Activated naive CD4-positive, alpha-beta T cell treated with anti-CD3 and anti-CD28 coated beads for 36 hours (primary cell): ENCODE measurements at places on chromosomes 4 and X. TPM values are rescaled to one million over a fixed set of nuclear protein-coding genes. Genes with fewer than 3 reads are reported as not detected.

DNA sequence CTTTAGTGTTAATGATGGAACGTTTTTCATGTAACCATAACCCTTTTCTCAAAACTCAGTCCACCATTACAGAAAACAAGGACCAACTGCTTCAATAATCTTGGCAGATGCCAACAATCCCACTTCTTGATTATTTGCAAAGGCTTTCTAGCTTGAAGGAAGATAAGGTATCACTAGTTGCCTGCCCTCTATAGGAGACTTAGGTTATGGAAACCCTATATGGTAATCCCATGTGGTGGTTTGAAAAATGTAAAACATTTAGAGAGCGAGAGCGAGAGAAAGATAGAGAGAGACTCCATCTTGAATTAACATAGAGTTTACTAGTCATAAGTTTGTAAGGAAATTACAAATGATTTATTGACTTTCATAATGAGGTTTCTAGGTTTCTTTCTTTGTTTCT, 1627.5 kb upstream of the TENM3 start:
- no peaks in the 10 kb centered on the region for H3K36me3 ChIP-seq
- H3K27ac ChIP-seq: no peak overlapping the region
- no peak for DNase-seq
- H3K4me3 ChIP-seq: no peak overlapping the region
- H3K27me3 ChIP-seq: no peaks in the 10 kb centered on the region

DNA sequence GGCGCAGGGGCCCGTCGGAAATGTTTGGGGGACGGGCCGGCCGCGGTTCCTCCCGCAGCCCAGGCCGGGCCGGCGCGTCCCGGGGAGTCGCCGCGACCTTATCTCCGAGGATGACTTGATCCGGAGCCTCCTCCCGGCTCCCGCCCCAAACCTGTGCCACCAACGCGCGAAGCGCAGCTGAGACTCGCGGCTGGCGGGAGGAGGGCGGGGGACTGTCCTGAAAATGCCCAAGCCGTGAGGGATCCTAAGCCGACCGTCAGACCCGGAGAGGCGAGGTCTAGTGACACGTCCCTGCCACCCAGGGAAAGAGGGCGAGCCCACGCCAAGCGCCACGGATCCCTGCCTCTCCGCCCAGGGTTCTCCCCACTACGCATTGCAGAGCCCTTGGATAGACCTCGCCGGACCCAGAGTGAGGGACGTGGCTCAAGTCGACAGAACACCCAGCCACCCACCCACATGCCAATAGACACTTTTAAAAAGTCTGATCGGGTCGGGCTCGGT, 26.9 kb downstream of the UTP14A start:
- H3K36me3 ChIP-seq: no peaks in the 10 kb centered on the region
- DNase-seq: no peak
- H3K27ac ChIP-seq: no peak overlapping the region
- H3K4me3 ChIP-seq: no peak overlapping the region
- H3K4me1 ChIP-seq: peaks cover 5% of the 10 kb centered on the region

DNA sequence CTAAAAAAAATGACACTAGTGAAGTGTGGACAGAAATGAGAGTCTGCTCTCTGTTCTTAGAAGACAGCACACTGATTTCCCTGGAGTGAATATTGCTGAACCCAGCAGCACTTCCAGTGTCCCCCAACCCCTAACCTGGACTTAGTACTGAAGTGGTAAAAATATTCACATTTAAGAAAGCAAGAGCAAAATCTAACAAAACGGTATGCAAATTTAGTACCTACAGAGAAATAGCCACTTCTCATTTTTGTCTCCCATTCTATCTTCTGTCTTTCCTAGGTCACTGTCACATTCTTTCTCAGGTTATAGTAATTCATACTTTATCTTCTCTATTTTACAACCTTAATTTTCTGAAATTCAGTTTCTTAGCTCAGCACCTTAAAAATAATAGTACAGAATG, 274.7 kb downstream of the CFAP299 start:
- H3K4me1 ChIP-seq: peaks cover 6% of the 10 kb centered on the region

GRCh38 chr4:189815404-189816192, 125.1 kb upstream of the FRG1 start:
- H3K27me3 ChIP-seq: peaks cover 3% of the 10 kb centered on the region
- peaks cover 4% of the 10 kb centered on the region for H3K36me3 ChIP-seq
- H3K4me1 ChIP-seq: no peaks in the 10 kb centered on the region
- no peak for DNase-seq
- H3K27ac ChIP-seq: no peak overlapping the region

DCAF12L1 gene
- not detected for total RNA-seq

- no peaks in the 10 kb centered on the region for H3K27me3 ChIP-seq
- no peaks in the 10 kb centered on the region for H3K4me1 ChIP-seq
- H3K27ac ChIP-seq: no peak overlapping the region
- no peaks in the 10 kb centered on the region for H3K36me3 ChIP-seq
- H3K4me3 ChIP-seq: no peak overlapping the region
Measured at GRCh38 chr4:16916031-16916430, 17.6 kb upstream of the LDB2 start.

GRCh38 chr4:78520808-78521226, 30.8 kb upstream of the ANXA3 start:
- no peaks in the 10 kb centered on the region for H3K36me3 ChIP-seq
- H3K27me3 ChIP-seq: peaks cover 2% of the 10 kb centered on the region
- no peak for DNase-seq
- H3K4me3 ChIP-seq: no peak overlapping the region
- no peak overlapping the region for H3K27ac ChIP-seq
